Skin of body (tissue), 3 donors: ENCODE measurements at places on chromosomes 5 and 9. TPM values are rescaled to one million over a fixed set of nuclear protein-coding genes. Genes with fewer than 3 reads are reported as not detected.

The ARID3C gene
- total RNA-seq, result not detected

The LCN15 gene
- total RNA-seq, result not detected

DNA sequence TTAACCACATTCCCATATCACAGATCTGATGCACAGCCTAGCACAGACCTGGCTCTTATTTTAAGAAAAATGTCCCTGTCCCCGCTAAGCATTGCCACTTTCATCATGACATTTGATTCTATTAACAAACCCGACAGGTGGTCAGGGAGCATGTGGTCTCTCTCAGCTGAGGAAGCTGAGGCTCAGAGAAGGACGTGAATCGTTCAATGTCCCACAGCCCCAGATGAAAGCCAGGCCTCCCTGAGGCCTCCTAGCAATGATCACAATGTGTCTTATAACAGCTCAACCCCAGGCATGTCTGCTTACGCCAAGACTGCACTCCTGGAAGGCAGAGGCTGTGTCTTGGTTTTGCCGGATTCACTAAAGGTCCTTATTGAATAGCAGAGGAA lies 10.4 kb upstream of the CRB2 start:
- DNase-seq, result no peak

The NCS1 gene
- total RNA-seq, result 7.6 TPM

GRCh38 chr9:77600810-77601209 lies 47.3 kb downstream of the GNA14 start:
- DNase-seq, result no peak

The TMOD1 gene
- 9.3 TPM for total RNA-seq

- DNase-seq, result peak; percentile 34
Observed at GRCh38 chr9:5442400-5443011, 4.8 kb upstream of the PLGRKT start.

The SPATA31D4 gene
- not detected for total RNA-seq

DNA sequence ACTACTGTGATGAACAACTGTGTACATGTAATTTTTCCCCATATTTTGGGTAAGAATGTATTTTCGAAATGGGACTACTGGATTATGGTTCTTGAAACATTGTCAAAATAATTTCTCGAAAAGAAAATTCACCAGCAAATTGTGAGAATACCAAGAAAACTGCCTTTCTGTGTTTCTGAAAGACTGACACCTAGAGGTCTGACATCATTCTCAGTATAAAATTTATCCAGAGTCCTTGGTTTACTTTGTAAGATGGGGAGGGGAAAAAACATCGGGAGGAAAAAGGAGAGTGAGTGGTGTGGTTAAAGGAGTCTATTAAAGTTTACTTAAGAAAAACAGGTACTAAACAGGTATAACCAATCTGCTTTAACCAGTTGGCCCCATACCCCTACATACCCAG lies 149.2 kb downstream of the CEP120 start:
- DNase-seq, result no peak
